Posterior vena cava (tissue), 2 donors: ENCODE measurements at places on chromosomes 5 and 9. TPM values are rescaled to one million over a fixed set of nuclear protein-coding genes. Genes with fewer than 3 reads are reported as not detected.

- DNase-seq: no peak
Measured at GRCh38 chr5:76920491-76920890, 32.4 kb upstream of the CRHBP start.

- DNase-seq: no peak
Measured at GRCh38 chr9:88873635-88874034, 117.6 kb upstream of the S1PR3 start.

DNA sequence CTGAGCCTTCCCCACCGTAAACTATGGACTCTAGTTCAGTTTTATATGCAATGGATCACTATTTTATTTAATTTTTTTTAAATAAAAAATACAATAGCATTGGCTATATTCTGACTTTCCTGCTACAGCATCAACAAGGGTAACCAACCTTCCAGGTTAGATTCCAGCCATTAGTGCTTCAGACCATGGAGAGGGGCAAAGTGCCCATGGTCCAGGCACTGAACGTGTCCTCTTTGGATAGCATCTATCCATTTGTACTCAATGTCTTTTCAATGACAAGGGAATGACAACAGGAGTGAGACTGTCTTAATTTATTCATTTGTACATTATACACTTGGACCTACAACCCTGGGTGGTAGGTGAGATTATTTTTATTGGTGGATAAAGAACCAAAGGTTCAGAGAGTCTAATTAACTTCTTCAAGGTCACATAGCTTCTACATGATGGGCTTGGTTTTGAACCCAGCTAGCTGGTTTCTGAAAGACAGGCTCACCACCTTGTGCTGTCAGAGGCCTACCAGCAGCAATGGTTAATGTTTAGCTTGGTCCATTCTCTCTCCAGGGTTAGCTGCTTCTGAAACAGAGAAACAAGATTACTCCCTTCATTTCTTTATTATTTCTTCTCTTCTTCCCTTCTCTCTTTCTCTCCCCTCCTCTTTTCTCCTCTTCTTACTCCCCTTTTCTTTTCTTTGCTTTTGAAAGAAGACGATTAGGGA, 11.5 kb downstream of the TMEM171 start:
- peak; percentile 6 for DNase-seq

DNA sequence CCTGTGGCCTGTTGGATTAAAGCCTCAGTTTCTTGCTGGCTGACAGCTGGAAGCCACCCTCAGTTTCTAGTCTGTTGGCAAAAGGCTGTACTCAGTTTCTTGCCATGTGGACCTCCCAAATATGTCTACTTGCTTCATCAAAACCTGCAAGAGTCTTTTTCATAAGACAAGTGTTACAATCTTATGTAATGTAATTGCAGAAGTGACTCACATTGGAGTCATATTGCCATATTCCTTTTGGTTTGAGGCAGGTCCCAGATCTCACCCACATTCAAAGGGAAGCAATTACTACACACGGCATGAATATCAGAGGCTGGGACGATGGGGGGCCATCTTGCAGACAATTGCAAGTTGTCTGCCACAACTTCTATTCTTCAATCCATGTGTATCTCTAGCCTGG, 286.7 kb upstream of the IL12B start:
- no peak for DNase-seq

DNA sequence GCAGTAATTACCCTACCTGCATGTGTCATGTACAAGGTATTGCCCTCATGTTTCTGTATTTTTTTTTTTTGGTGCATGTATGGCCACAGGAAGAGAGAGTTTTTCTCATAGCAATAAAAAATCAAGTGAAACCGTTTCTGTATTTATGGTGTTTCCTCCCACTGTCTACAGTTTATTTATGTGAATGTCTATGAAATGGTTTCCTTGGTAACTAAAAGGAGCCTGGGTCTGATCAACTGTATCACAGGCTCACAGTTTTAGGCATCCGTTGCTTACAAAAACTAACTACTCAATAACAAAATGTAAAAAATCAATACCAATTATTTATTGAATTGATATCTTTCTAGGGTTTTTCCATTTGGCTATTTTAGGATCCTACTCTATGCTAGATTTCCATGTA, 464.4 kb downstream of the TAF11L14 start:
- DNase-seq: no peak

DNA sequence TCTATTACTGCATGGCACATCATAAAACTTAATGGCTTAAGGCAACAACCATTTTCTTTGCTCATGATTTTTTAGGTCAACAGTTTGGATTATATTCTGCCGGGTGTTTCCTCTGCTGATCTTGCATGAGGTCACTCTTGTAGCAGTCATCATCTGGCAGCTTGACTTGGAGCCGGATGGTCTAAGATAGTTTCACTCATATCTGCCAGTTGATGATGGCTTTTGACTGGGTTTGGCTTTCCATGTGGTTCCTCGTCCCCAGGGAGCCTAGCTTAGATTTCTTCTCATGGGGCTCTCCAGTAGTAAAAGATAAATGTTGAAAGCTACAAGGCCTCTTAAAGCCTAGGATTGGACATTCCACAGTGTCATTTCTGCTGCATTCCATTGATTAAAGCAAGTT, 27.4 kb downstream of the LNPEP start:
- peak; percentile 84 for DNase-seq

DNA sequence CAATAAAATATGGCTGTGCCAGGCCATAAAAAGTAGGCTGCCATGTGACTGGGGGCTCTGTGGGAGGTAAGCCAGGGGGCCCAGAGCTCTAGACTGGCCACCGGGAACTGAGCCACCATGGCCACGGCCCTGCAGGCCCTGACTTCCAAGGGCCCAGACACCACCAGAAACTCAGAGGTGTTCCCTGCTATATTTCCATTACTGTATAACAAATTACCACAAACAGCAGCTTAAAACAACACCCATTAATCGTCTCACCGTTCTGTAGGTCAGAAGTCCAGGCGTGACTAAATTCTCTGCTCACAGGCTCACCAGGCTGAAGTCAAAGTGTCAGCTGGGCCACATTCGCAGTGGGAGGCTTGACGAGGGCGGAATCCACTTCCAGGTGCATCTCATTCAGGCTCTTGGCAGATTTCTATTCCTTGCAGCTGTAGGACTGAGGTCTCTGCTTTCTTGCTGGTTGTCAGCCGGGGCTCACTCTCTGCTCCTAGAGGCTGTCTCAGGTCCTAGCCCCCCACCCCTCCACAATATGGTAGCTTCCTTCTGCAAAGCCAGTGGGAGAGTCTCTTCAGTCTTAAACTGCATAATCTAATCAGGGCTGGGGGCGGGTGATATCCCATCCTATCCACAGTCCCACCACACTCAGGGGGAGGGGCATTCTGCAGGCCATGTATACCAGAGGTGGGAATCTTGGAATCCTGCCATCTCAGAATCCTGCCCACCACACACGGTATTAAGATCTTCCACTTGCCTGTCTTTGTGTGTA, 125.4 kb downstream of the C5orf15 start:
- no peak for DNase-seq

- no peak for DNase-seq
Measured at GRCh38 chr9:29697011-29697410, 2123.7 kb upstream of the C9orf72 start.

GRCh38 chr5:1390861-1391600, 46.1 kb upstream of the CLPTM1L start:
- DNase-seq: no peak

- DNase-seq: no peak
Measured at GRCh38 chr9:137301081-137301947, 757 bp downstream of the NRARP start.

DNA sequence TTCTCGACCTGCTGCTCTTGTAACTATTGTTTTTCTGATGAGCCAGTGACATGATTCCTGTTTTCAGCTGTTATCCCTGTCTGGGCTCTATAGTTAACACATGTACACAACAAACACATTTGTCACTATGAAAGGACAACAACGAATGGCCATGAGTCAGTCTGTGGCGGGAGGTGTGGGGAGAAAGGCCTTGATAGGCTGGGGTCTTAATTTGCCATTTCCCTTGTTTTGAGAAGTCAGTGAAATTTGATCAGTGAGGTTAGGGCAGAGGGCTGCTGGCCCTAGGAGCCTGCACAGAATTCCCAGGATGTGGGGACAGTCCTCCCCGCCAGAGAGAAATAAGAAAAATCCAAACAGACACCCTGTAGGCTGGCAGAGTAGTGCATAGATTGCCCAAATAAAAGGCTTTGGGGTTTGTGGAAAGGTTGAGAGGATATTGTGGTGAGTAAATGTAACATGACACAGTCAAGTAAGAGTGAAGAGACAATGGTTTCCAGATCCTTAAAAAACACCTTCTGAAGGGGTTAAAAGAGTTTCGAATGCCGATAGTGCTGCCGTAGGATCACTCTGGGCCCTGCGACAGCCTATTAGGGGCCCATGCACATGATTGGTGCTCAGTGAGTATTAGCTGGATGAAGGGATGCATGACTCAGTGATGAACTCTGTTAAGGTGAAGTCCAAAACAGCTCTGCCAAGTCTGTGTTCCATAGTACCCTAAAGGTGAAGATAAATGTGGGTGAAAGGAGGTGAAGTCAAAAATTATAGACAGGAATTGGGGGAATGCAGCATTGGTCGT, 110.9 kb upstream of the PRRC1 start:
- DNase-seq: no peak

DNA sequence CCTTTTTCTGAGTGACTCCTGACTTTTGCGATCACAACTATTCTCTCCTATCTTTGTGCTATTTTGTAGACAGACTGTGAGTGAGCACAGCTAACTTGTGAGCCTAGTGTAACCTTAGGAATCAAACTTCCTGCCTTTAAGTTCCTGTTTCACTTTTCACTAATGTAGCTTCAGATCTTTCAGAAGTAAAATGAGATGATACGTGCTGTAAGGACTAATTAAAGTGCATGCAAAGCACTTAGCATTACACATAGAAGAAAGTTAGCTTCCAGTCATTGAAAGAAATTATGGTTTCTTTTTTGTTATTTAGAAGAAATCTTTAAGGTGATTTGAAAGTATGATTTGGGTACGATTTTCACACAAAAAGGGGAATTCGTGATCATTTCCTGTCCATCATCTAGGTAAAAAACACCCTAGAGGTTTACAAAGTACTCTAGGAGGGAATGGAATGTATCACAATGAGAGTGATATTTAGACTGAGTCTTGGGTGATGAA, 122.7 kb downstream of the ST8SIA4 start:
- DNase-seq: no peak

DNA sequence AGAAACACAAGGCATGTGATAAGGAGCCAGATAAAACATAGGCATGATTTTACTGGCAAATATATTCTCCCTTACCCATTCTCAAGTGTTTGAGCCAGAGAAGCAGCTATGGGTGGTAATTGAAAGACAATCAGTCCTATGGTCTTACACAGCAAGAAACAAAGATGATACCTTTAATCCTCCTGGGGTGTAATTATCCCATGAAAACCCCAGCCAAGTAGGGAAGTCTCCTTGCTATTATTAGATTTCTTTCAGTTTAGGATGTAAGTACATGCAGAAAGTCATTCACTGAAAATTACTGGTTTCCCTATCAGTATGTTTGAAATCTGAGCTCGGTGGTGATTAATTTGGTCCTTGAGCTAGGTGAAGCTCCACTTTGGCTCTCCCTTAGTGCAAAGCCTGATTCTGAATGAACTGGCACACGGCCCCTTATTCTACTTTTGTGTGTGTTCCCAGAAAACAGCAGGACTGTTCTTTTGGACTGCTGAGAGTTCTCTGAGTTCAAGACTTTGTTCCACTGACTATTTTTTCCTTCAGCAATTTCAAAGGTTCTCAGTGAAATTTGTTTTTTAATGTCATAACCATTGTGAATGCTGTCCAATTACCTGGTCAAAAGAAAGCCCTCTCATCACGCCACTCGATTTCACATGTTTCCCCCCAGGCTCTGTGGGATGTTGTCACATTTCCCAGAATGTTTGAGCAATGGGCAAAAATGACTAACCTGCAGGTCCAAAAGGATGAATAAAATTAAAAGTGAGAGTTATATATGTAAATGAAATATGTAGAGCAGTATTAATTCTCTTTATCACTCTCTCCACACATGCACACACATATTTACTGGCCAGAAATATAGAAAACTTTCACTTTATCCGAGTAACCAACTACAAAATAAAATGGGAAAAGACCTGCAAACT, 343.0 kb downstream of the RAB3C start:
- DNase-seq: no peak

- no peak for DNase-seq
Measured at GRCh38 chr5:4233671-4234070, 638.0 kb downstream of the IRX1 start.

GRCh38 chr5:108556441-108557145, 174.7 kb upstream of the FBXL17 start:
- no peak for DNase-seq

DNA sequence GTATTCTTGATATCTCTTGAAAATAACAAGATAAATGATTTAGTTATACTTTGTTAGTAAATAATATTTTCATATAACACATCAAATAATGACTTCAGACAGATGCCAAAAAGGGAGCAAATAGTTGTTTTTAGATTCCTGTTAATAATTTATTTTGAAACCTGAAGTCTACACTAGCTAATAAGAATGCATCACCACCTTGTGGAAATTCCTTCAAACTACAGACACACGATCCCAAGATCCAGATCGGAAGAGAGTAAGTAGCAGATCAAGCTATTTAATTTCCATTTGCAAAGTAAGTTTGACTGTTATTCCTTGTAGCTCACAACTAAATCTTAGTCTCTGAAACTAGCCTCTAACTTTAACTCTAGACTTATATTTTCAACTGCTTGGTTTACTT, 35.5 kb upstream of the ISL1 start:
- no peak for DNase-seq

- peak; percentile 93 for DNase-seq
Measured at GRCh38 chr9:34651876-34652601, at the start of gene IL11RA. Gene IL11RA (plus strand): TSS chr9:34652185. CDS start chr9:34655218, 3,033 bp downstream.

- no peak for DNase-seq
Measured at GRCh38 chr5:79974886-79975285, 16.2 kb downstream of the MTX3 start.

- DNase-seq: no peak
Measured at GRCh38 chr5:139046551-139046950, 151.6 kb downstream of the SIL1 start.

The BNC2 gene
- total RNA-seq: 61.2 TPM

The S100Z gene
- total RNA-seq: 0.81 TPM

The UGT3A1 gene
- not detected for total RNA-seq

The CDKN2AIPNL gene
- 19.4 TPM for total RNA-seq

The PCDHB4 gene
- total RNA-seq: 5.2 TPM

The SPATA31D4 gene
- not detected for total RNA-seq

The IFT74 gene
- total RNA-seq: 12.4 TPM

The CENPK gene
- total RNA-seq: 2.6 TPM

The MPDZ gene
- total RNA-seq: 63.3 TPM

The SLC25A2 gene
- total RNA-seq: 0.46 TPM
